ENCODE measurements at places on chromosomes 3 and 15.

- no peak for DNase-seq
Observed at GRCh38 chr3:78351334-78351733, 1311.4 kb downstream of the ROBO2 start.

DNA sequence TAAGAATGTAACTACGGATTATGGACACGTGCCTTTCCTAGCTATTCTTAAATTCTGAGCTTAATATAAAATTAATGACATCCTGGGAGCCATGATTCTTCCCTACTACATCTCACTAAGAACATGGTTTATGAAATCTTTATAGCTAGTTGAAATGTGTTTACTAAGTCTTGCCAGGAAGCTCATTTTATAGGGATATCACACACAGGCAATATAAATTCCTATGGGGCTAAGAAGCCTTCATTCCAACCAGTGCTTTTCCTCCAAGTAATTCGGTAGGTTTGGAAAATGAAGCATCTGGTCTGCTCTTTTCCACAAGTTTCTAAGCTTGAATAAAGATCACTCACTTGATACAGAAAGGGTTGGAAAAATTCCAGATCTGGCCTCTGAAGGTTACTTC lies 802.6 kb downstream of the FHIT start:
- no peak for DNase-seq

DNA sequence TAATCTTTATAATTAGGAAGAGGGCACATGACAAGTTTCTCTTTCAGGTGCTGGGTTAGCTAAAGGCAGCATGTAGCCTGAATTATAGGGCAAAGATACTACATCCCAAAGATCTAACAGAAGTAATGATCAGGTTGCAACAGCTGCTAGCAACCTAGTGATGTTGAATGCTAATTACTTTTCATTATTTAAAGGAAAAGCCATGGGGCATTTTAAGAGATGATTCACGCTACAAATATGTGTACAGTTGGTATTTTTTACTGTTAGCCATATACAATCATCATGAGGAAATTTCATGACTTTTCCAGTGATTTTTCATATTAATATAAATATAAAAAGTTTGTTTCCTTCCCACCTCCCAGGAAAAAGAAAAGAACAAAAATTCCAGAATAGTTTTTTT lies 43.0 kb downstream of the NEK10 start:
- DNase-seq: no peak

DNA sequence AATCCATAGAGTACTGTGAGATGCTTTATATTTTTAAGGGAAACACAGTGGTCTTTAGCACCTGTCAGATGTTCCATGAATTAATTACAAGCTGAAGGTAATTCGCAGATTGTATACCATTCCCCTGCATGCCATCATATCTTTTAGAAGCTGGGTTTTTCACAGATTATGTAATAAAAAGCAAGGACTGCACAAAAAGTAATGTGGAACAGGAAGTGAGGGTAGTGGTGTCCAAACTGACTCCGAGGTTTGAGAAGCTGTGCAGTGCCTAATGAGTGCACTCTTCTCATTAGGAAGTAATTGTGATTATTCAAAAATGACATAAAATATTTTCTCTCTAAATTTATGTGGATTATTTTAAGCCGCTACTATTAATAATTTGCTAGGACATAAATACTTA lies 123.2 kb downstream of the GOLIM4 start:
- no peak for DNase-seq

GRCh38 chr3:170162052-170162451 lies 19.5 kb downstream of the PHC3 start:
- no peak for DNase-seq

DNA sequence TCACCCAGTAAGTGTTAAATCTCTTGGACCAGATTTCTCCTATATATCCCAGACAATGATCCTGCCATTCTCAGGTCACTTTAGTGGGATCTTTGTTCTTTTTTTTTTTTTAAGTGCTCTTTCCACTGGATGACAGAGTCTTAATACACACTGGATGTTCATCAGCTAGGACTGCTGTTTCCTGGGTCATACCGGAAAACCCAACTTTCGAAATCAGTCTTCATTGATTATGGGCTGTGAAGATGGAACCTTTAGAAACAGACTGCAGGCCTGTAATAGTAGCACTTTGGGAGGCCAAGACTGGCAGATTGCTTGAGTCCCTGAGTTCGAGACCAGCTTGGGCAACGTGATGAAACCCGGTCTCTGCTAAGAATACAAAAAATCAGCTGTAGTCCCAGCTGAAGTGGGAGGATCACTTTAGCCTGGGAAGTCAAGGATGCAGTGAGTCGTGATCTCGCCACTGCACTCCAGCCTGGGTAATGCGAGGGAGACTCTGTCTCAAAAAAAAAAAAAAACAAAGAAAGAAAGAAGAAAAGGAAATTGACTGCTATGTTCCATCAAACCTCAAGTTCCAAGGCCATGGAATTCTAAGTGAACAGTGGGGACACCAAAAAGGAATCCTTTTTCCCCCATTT lies 2.3 kb downstream of the EOGT start:
- no peak for DNase-seq

DNA sequence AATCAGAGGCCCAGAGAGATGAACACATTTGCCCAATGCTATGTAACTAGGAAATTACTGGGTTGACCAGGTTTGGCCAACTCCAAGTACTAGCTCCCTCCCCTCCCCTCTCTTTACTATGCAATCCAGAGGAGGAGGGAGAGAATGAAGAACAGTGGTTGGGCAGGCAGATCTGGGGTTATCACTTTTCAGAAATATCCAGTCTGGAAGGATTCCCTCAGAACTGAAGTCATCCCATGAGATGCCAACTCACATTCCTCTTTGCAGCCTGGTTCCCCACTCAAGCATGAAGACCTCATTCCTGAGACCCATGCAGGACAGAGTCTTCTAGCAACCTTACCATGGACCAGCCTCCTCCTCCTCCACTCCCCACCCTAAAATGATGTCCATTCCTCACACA lies 201.1 kb downstream of the TLE3 start:
- no peak for DNase-seq

GRCh38 chr15:99117111-99117510 lies 12.2 kb downstream of the SYNM start:
- DNase-seq: no peak

DNA sequence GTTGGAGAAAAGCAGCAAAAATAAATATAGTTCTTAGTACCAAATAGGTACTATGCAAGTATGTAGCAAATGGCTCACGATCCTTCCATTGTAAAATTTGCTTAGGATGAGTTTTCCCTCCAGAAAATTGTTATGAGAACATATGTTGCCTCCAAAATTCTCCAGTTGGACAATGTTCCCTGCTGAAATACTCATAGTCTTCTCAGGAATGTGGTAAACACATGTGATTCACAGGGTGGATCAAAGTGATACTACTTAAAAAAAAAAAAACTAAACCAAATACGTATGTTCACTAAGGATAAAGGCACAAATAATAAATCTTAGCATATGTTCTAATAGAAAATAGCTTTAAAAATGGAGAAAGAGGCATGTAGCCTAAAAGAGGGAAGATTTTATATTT lies 84.3 kb upstream of the ZNF385D start:
- no peak for DNase-seq

- DNase-seq: no peak
Observed at GRCh38 chr3:177337541-177338331, 140.5 kb upstream of the TBL1XR1 start.

DNA sequence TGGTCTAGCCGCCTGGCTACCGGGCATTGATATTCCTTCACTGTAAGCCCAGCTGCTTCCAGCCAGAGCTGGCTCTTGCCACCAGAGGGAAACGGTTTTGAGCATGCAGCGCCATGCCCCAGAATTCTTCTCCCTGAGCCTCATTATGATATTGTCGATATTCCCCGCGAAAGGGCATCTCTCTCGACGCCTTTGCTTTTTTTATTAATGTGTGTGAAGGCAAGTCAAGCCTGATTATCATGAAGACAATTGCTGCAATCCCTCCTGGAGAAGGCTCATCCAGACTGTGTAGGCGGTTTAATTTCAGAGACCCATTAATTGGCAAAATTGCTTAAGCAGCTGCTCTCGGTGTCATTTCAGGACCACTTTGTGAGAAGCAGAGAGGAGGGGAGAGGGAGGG lies 321.2 kb upstream of the TLE3 start:
- DNase-seq: no peak

DNA sequence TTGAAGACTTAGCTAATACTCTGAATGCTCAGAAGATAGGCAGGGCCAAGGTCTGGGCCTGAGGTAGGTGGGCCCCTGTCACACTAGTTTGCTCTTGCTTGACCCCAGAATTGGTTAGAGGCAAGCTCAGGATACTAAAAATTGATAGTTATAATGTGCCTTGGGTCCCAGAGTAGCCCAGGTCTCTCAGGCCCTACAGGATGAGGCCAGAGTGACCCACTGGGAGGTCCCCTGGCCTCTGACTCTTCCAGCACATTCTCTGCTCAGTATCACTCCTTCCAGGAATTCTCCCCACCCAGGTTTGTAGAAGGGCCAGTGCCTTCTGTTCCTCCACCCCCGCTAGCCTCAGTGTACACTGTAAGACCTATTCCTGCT lies 667 bp upstream of the KLHDC8B start:
- no peak for DNase-seq

- DNase-seq: no peak
Observed at GRCh38 chr3:15647611-15648167, 46.1 kb downstream of the BTD start.

GRCh38 chr3:113783980-113784379 lies 37.1 kb downstream of the ATP6V1A start:
- no peak for DNase-seq

GRCh38 chr3:120344349-120344748 lies 4.8 kb downstream of the LRRC58 start:
- no peak for DNase-seq

- no peak for DNase-seq
Observed at GRCh38 chr15:59371458-59372351, 966 bp downstream of the MYO1E start.

DNA sequence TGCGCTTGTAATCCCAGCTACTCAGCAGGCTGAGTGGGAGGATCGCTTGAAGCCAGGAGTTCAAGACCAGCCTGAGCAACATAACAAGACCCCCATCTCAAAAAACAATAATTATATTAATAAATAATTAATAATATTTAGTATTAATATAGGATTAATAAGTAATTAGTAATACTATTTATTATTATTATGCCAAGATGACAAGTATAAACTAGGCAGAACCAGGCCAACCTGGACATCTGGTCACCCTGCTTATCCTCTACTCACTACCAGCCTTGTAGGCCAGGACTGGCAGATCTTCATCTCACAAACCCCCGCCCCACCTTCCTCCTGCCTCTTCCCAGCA lies 429 bp downstream of the CPN2 start:
- no peak for DNase-seq

- DNase-seq: no peak
Observed at GRCh38 chr3:181637456-181637855, 74.3 kb upstream of the SOX2 start.

DNA sequence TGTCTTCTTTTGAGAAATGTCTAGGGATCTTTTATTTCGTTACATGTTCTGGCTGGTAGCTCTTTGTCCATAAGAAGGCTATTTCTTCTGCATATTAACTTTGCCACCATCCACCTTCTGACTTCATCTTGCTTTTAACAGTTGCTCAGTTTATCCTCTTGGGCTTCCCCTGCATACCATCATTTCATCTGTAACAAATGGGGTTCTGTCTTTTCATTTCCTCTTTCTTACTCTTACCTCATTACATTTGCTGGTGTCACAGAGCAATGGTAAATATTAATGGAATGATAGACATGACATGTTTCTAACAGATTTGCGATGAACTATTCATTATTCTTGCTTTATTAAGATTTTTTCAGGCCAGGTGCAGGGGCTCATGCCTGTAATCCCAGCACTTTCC lies 62.4 kb downstream of the GASK1A start:
- DNase-seq: no peak

GRCh38 chr3:140610544-140610943 lies 67.3 kb upstream of the TRIM42 start:
- no peak for DNase-seq

- no peak for DNase-seq
Observed at GRCh38 chr3:126484148-126484547, 8.5 kb upstream of the ZXDC start.

- no peak for DNase-seq
Observed at GRCh38 chr3:74787011-74787410, 172.6 kb upstream of the CNTN3 start.

GRCh38 chr3:105195260-105195659 lies 171.4 kb upstream of the ALCAM start:
- no peak for DNase-seq

DNA sequence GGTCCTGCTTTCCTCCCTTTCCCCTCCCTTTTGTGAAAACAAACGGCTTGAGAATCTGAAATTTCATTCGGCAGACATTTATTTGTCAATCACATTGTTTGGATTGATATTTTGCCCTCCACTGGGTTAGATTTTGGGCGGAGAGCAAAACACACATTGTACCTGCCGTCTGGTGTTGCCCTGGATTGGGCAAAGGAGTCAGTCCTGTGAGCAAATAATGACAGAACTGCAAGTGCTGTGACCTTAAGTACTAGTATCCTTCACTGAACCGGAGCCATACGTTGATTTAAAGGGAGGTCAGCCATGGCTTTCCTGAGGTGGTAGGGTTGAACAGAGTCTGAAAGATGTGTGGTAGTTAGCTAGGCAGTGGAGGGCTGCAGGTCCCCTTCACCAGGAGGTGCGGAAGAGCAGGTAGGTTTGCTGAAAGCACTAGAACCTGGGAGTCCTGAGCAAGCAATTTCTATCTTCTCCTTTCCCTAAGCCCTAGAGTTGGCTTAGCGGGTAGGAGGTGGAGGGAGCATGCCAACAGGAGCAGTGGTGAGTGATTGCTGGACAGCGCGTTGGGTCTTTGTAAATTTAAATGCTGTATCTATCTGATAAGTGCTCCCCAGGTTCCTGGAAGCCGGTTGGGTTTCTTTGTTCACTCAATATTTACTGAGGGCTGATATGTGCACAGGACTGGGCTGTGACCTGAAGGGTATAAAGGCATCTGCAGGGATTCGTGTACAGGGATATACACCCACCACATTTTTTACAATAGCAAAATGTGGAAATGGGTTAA lies 2.0 kb downstream of the PDIA5 start:
- no peak for DNase-seq

GRCh38 chr15:77717333-77717990 lies 84.8 kb upstream of the LINGO1 start:
- DNase-seq: no peak

- no peak for DNase-seq
Observed at GRCh38 chr3:52347716-52348635, 31.9 kb downstream of the DNAH1 start.

- DNase-seq: no peak
Observed at GRCh38 chr3:116033516-116033915, 410.2 kb downstream of the GAP43 start.

DNA sequence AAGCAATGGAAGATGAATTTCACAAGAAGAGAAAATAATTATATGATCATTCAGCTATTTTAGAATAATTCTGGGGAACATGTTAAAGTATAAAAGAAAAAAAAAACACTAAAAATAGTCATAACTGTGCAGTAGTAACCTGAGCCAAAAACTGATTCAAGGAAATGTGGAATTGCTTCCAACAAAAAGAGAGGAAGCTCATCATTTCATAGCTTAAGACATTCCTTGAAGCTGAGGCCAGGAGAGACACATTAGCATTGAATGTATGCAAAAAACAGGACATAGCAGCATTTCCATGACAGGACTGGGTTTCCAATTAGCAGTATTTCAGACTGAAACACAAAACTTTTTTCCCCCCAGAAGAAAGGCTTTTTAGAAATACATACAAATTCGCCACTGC lies 27.7 kb upstream of the LRRN1 start:
- no peak for DNase-seq

Measured in C1 segment of cervical spinal cord (tissue), 14 donors.